ENCODE measurements at places on chromosomes 3 and 15.

DNA sequence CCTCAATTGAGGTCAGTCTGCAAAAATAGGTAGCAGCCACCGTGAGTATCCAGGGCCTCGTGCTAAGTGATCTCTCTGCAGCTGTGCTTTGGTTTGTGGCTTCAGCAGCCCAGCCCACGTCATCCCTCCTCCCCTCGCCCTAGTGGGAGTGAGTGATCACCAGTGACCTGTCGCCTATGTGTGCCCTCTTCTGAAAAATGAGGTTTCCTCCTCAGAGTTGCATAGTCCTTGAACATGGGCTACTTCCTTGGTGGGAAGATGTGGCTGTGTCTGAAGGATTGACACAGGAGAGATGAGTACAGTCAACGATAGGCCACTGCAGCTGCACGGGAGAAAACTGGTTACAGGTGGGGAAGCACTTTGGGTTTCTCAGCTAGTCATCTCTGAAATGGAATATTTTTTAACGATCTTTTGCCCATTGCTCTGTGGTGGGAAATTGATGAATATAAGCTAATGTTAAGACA, 144.8 kb upstream of the BHLHE40 start:
- DNase-seq = no peak

DNA sequence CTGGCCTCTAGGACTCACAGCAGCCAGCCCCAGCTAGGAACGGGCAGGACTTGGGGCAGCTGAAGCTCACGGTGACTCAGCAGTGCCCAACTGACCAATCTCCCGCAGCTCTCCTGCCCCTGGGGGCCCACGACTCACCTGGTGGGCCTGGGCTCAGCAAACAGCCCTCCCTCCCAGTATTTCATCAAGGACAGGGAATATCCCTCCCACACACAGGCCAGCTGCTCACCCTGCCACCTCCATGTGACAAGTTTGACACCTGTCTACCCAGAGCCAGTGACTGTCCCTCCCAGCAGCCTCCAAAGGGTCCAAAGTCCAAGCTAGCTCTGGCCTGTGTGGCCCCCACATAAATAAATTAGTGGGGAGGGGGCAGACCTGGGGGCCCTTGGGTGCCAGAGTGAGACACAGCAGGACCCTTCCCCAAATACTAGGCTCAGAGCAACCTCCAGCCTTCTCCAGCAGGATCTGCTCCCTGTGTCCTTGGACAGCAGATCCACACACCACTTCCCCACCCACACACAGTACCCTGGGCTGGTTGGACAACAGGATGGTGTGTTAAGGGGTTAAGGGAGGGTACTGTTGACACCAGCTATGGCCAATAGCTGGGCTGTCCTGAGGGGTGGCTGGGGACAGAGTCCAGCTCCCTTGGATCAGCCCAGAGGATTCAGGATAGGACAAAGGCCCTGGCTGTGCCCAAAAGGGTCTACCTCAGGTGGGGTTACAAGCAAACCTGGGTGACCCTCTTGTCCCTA, 4.3 kb downstream of the GNAT1 start:
- DNase-seq = no peak

GRCh38 chr15:96893159-96893906, 562.8 kb downstream of the NR2F2 start:
- peak; percentile 83 for DNase-seq

GRCh38 chr3:108008106-108008505, 82.7 kb downstream of the CD47 start:
- DNase-seq = no peak

DNA sequence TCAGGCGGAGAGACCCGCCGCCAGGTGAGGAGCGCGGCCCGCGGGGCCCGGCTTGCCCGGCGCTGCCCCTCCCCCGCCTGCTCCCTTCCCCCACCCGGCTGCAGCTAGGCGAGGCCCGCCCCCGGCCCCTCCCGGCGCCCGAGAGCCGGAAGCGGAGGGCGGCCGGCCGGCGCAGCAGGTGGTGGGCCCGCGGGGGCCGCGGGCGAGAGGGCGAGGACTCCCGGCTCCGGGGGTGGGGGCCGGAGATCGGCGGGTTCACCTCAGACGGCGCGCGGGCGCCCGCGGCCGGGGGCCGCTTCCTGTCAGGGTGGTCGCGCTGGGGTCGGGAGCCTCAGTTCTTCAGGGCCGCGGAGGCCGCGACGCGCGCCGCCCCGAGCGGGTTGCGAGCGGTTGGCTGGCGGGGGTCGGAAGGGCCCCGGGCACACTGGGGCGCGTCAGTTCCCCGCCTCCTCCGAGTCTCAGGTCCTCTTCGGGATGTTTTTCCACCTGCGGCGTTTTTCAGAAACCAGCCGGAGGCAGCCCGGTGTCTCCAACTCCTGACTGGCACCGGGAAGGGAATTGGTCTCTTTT, 395 bp downstream of the ZFAND6 start:
- DNase-seq = no peak
